ENCODE measurements at places on chromosomes 2 and 18.
A peak's percentile ranks its signal among the peaks of the same experiment; 100 is the strongest.

DNA sequence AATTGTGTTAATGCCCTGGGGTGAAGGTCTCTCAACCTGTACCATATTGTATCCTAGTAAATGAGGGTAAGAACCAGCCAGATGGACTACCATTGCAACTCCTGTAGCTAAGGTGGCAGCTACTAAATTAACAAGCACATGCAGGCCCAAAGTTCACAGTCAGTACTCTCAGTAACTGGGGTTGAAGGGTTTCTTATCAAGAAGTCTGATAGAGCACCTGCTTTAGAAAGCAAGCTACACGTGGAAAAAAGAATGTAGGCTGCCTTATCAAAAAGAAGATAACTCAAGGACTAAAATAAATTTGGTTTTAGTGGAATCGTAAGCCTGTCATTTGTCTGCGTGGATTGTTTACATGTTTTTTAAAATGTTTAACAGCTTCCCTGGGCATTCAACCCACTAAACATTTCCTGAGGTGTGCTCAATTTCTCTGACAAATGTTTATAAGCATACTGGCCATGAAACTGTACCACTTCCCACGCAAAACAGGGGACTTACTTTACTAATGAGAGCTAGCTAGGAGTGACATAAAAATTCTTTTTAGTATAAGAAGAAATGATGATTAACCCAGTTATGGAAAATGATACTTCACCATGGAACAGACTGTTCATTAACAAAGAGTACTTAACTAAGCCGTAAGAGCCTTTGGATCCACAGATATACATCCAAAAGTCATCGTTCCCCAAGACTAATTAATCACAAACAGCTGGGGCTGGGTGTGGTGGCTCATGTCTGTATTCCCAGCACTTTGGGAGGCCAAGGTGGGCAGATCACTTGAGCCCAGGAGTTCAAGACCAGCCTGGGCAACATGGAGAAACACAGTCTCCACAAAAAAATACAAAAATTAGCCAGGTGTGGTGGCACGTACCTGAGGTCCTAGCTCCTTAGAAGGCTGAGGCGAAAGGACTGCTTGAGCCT, 36.5 kb downstream of the LPIN2 start:
- no peak for DNase-seq

GRCh38 chr2:237670641-237671040, 43.3 kb downstream of the LRRFIP1 start:
- DNase-seq, result peak; percentile 33

GRCh38 chr2:141438536-141438935, 692.3 kb downstream of the LRP1B start:
- no peak for DNase-seq

DNA sequence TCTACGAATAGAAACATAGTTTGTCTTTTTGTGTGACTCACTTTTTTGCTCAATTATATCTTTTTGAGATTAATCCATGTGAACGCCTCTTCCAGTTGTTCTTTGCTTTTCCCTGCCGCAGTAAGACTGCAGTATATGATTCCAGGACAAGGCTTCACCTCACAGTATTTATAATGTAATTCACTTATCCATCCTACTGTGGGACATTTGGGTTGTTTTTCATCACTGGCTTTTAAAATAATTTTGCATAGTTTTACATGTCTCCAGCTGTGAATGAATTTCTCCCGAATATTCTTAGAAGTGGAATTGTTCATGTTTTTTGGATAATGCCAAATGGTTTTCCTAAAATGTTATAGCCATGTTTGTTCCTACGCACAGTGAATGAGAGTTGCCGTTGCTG, 21.9 kb downstream of the COPS9 start:
- no peak for DNase-seq

DNA sequence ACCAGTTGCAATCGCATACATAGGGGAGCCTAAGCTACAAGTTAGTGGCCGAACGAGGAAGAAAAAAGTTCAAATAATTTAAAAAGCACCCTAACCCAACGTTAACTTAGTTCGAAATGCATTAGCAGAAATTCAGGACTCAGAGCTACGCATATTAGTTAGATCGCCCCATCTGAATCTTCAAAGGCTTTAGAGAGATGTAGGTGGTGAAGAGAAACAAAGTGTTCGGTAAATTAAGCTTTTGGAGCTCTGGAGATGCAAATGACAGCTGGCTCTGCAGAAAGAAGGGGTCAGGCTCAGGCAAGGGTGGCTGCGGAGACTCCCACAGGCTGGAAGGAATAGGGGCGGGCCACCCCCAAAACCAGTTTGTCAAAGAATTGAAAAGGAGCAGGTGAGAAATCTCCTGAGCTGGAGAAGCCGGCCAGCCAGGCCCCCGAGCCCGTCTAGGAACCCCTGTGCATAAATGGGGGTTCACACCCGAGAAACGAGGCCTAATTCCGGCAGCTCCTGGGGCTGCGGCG, 621 bp downstream of the TXNL1 start:
- no peak for DNase-seq

All from fibroblast of skin of right biceps (primary cell).